Osteoblast (primary cell): ENCODE measurements at places on chromosomes 2 and 18. TPM values are rescaled to one million over a fixed set of nuclear protein-coding genes. Genes with fewer than 3 reads are reported as not detected.
A peak's percentile ranks its signal among the peaks of the same experiment; 100 is the strongest.

- DNase-seq: no peak
Observed at GRCh38 chr2:69686813-69687212, 43.3 kb upstream of the AAK1 start.

GRCh38 chr18:47247416-47248114 is 3.9 kb downstream of the SKOR2 start:
- peak; percentile 88 for DNase-seq

DNA sequence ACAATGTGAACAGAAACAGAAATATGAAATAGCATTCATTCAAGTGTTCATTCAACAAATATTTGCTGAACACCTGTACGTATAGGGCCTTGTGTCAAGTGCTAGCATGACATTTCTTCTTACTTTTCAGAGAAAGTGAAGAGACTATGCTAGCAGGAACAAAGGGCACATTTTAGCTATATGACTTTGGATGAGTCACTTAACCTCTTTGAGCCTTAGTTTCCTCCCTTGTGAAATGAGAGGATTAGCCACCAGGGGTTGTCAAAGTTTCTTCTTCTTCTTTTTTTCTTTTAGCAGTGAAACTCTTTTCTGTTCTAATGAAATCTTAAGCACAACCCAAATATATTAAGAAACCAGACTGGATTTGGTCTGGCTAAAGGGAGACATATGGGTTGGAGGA is 53.1 kb downstream of the FIGN start:
- no peak for DNase-seq

DNA sequence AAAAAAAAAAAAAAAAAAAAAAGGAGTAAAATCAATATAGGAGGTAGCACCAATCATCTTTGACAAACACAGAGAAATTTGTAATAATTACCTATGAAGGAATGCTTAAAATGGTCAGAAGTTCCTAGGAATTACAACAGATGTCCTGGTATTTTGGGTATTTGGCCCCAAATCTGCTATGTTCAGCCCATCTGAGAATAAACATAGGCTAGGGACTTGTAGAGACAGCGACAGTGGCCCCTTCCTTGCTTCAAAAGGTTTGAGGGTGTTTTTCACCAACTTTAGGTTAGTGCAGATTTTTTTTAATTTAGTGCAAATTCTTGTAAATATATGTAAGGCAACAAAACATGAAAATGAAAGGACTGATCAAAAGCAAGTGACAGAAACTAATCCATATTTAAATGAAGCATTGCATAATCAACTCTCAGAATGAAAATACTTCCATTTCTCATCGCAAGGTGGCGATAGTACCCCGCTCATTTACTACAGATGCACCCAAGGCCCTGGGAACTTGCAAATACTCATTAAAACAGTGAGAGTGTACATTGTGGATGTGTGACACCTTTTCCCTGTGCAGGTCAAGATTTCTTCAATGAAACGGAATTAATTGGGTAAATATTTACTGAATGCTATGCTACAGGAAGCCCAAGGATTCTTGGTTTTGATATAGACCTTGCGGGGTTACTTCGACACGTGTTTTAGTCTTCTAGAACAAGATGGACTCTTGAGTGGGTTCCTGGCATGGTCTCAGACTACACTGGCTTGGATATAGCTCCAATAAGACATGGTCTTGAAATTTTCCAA is 44.6 kb downstream of the FAM124B start:
- no peak for DNase-seq

- DNase-seq: no peak
Observed at GRCh38 chr2:59578349-59578748, 975.1 kb downstream of the BCL11A start.

DNA sequence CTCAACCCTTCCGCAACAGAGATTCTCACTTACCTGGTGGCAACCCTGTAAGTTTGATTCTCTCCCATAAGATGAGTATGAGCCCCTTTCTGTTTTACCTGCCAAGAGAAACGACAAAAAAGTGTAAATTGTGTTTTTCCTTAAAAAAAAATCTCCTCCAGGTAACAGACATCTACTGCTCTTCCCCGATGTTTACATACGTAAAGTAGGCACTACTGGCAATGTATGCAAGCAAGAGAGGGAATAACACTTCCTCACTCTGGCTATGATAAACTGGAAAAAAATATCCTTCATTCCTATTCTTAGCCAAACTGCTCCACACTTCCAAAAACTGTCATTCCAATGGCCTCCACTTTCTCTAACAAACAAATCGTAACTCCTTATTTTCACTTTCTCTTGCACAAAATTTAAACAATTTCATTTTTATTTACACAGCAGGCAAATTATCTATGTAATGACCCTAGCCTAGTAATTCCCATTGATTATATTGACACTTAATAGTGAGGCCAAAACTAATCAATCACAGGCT is 184.5 kb downstream of the TCF4 start:
- no peak for DNase-seq

GRCh38 chr2:24231461-24231881 is 56.6 kb downstream of the FAM228A start:
- DNase-seq: peak; percentile 72

DNA sequence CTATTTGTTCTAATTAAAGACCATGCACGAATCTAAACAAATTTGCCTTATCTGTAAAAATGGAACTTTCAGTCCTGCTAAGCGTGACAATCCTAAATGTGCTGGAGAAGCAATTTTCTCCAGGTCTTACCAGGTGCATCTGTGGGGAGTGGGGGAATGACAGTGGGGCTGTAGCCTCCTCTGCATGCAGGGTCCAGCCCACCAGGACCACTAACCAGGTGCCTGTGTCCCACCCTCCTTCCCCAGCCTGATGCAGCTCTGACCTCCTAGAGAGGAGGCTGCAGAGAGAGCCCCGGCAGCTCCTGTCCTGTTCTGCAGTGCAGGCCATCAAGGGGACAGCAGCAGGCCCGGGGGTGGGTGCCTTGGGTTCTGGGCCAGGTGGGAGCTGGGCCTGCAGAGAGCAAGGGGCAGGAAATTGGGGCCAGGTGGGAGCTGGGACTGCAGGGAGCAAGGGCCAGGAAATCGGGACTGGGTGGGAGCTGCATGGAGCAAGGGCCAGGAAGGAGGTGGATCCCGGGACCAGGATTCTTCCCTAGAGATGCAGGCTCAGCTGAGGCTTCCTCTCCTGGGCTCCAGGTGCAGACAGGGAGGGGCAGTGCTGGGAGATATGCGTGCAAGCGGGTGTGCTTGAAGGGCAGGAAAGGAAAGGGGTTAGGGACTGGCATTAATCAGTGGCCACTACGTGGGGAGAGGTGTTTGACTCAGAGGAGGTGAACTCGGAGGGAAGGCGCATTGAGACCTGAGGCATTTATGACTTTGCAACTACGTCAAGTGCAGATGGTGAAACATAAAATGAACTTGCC is 185.3 kb downstream of the ANKRD30B start:
- DNase-seq: peak; percentile 35

- peak; percentile 83 for DNase-seq
Observed at GRCh38 chr2:119156105-119156890, 2.3 kb downstream of the C1QL2 start.

DNA sequence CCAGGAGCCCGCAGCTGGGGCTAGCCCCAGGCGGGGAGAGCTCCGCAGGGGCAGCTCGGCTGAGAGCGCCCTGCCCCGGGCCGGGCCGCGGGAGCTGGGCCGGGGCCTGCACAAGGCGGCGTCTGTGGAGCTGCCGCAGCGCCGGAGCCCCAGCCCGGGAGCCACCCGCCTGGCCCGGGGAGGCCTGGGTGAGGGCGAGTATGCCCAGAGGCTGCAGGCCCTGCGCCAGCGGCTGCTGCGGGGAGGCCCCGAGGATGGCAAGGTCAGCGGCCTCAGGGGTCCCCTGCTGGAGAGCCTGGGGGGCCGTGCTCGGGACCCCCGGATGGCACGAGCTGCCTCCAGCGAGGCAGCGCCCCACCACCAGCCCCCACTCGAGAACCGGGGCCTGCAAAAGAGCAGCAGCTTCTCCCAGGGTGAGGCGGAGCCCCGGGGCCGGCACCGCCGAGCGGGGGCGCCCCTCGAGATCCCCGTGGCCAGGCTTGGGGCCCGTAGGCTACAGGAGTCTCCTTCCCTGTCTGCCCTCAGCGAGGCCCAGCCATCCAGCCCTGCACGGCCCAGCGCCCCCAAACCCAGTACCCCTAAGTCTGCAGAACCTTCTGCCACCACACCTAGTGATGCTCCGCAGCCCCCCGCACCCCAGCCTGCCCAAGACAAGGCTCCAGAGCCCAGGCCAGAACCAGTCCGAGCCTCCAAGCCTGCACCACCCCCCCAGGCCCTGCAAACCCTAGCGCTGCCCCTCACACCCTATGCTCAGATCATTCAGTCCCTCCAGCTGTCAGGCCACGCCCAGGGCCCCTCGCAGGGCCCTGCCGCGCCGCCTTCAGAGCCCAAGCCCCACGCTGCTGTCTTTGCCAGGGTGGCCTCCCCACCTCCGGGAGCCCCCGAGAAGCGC is 15.0 kb upstream of the GMPPA start:
- no peak for DNase-seq

GRCh38 chr2:234796045-234796591 is 155.7 kb upstream of the SH3BP4 start:
- no peak for DNase-seq

GRCh38 chr2:173002751-173003541 is 72.7 kb upstream of the MAP3K20 start:
- no peak for DNase-seq

DNA sequence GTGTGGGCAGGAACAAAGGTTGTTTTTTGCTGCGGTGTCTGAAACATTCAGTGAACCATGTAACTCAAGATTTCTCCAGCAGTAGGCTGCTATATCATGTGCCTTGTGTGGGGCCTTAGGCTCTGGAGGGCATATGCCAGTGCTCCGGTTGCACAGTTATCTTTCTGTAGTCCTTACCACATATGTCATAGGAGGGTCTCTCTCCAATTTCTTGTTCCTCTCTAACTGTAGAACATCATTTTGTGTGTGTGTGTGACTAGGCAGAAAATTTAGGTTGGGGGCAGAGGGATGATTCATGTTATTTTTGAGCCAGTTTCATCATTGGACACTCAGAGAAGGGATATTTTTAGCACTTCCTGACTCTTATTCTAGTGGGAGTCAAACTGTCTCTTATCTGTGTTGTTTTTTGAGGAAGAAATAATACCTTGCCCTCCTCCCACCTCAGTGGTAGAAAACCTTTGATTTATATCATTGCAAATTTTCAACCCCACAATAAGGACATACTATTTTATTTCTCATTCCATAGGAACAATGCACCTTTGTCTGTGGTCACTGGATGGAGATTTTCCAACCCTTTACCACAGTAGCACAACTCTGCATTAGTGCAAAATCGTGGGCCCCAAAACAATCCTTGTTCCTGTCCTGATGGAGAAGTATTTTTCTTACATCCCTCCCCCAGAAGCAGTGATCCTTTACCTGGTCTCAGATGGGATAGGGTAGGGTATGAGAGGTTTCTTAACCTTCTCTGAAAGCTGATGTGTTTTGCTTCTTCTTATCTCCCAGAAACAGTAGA is 113.9 kb downstream of the CCDC74A start:
- DNase-seq: peak; percentile 53

- peak; percentile 53 for DNase-seq
Observed at GRCh38 chr2:215881582-215881981, 131.8 kb downstream of the MREG start.

DNA sequence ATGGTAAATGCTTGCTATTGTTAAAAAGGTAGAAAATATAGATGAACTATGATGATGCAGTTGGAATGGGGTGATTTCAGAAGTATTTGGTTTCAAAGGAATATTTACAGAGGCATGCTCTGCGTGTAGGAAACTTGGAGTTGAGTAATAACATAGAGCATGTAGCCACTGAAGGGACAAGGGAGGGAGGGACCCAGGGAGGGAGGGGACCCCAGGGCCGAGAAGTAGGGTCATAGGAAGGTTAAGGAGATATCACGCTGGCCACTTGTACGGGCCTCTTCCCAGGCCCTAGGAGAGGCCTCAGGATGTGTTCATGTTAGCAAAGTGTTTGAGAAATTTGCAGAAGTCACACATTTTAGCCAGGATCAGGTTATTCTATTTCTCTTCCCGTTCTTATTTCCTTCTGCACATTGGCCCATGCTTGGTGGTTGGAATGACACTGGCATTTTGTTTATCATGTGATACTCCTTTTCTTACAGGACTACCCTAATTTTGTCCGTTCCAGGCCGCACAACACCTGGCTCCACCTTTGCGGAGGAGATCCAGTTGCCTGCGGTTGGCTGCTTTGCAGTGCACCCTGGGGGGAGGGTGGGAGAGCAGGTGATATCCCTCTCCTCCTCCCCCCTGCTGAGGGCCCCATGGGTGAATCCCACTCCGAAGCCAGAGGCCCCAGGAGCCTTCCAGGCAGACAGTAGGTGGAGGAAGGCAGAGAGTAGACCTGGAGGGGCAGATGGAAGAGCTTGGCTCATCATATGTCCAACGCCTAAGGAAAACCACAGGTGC is 16.9 kb upstream of the ACKR3 start:
- DNase-seq: no peak

- DNase-seq: no peak
Observed at GRCh38 chr2:57180042-57180567, 866.5 kb upstream of the VRK2 start.

GRCh38 chr2:43540021-43540779 is 55.6 kb downstream of the THADA start:
- DNase-seq: peak; percentile 49

GRCh38 chr18:55101458-55101824 is 142.2 kb upstream of the CCDC68 start:
- no peak for DNase-seq

SERPINB11 gene
- total RNA-seq: not detected in 2 replicates

EIF5B gene
- total RNA-seq: 11.2 and 15.9 TPM in 2 replicates

LRRC30 gene
- total RNA-seq: not detected in 2 replicates

FAM237A gene
- not detected in 2 replicates for total RNA-seq

TMEM37 gene
- 1.1 and 1.2 TPM in 2 replicates for total RNA-seq

PPP4R1 gene
- total RNA-seq: 138 and 143 TPM in 2 replicates

KIAA2012 gene
- under 0.01 TPM in 1 of 2 replicates, not detected in the other for total RNA-seq

GRHL1 gene
- total RNA-seq: 0.29 and 0.36 TPM in 2 replicates

ACMSD gene
- not detected in 2 replicates for total RNA-seq

LCT gene
- under 0.01 TPM in 2 replicates for total RNA-seq

TCF23 gene
- total RNA-seq: not detected in 2 replicates

HRH4 gene
- total RNA-seq: under 0.01 TPM in 2 replicates

ACOXL gene
- not detected in 2 replicates for total RNA-seq
